ENCODE measurements at places on chromosomes 5 and 9. TPM values are rescaled to one million over a fixed set of nuclear protein-coding genes. Genes with fewer than 3 reads are reported as not detected.

DNA sequence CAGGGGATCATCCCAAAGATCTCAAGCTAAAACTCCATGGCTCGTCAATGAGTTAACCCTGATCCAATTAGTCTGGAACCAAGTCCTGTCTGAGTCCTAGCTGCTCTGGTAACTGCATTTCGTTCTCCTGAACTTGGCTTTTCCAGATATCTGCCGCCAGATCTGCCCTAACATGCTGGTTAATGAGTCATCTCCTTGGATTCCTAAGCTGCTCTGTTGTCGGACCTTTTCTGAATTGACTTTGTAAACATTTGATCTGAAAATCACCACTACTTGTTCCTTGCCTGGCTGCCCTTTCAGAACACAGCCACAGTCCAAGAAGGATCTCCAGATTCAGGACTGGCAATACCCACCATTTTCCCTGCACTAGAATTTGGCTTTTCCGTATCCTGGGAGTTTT, 473.0 kb downstream of the ZSWIM6 start:
- DNase-seq: no peak
- H3K4me1 ChIP-seq: peaks cover 10% of the 10 kb centered on the region
- no peak overlapping the region for H3K4me3 ChIP-seq
- H3K27ac ChIP-seq: no peak overlapping the region
- H3K36me3 ChIP-seq: no peaks in the 10 kb centered on the region

- H3K36me3 ChIP-seq: no peaks in the 10 kb centered on the region
- no peak overlapping the region for H3K27ac ChIP-seq
- H3K4me3 ChIP-seq: no peak overlapping the region
- no peak for DNase-seq
- no peaks in the 10 kb centered on the region for H3K4me1 ChIP-seq
Measured at GRCh38 chr9:93077811-93078210, 18.2 kb upstream of the CARD19 start.

- H3K4me3 ChIP-seq: no peak overlapping the region
- no peak overlapping the region for H3K27ac ChIP-seq
- no peaks in the 10 kb centered on the region for H3K4me1 ChIP-seq
Measured at GRCh38 chr9:98532147-98532546, 176.6 kb downstream of the GABBR2 start.

GRCh38 chr5:178624631-178625546, 2.0 kb downstream of the CLK4 start:
- peak overlapping the region; percentile 56 for H3K27ac ChIP-seq
- no peaks in the 10 kb centered on the region for H3K27me3 ChIP-seq
- H3K36me3 ChIP-seq: peaks cover 34% of the 10 kb centered on the region
- 0 out of 2 replicates have a peak, but pooled peaks cover 5% of the 10 kb centered on the region for H3K4me1 ChIP-seq

DNA sequence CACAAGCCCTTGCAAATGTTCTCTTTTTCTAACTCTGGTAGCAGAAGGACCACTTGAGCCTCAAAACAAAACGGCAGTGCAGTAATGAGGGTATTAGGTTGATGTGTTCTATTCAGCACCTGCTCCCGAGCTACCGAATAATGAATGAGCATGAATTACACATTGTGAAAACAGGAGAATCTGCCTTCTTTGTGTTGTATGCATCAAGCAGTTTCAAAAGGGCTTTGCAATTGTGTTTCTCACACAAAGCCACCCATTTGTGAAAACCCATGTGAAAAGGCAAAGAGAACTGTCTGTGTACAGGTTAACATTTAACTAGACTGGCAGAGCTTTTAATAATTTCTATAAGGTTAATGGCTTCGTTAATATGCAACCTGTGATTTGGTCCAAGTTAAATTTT, 97.8 kb downstream of the STK32A start:
- no peak overlapping the region for H3K27ac ChIP-seq
- no peak for DNase-seq
- no peak overlapping the region for H3K4me3 ChIP-seq
- no peaks in the 10 kb centered on the region for H3K36me3 ChIP-seq

- peaks cover 9% of the 10 kb centered on the region for H3K27me3 ChIP-seq
- no peak for DNase-seq
- no peaks in the 10 kb centered on the region for H3K36me3 ChIP-seq
- H3K4me3 ChIP-seq: no peak overlapping the region
Measured at GRCh38 chr9:96215841-96216240, 86.1 kb downstream of the HSD17B3 start.

- no peak for DNase-seq
- H3K36me3 ChIP-seq: no peaks in the 10 kb centered on the region
- H3K4me3 ChIP-seq: no peak overlapping the region
- H3K27me3 ChIP-seq: no peaks in the 10 kb centered on the region
Measured at GRCh38 chr5:58793888-58794657, 211.2 kb downstream of the RAB3C start.

GRCh38 chr5:35365758-35366157, 135.5 kb upstream of the PRLR start:
- no peak overlapping the region for H3K27ac ChIP-seq
- no peak overlapping the region for H3K4me3 ChIP-seq
- no peaks in the 10 kb centered on the region for H3K4me1 ChIP-seq
- no peaks in the 10 kb centered on the region for H3K27me3 ChIP-seq
- no peaks in the 10 kb centered on the region for H3K36me3 ChIP-seq

GRCh38 chr5:66232706-66233445, 88.8 kb downstream of the SREK1 start:
- H3K27ac ChIP-seq: no peak overlapping the region
- DNase-seq: no peak
- H3K4me3 ChIP-seq: no peak overlapping the region
- H3K4me1 ChIP-seq: no peaks in the 10 kb centered on the region
- H3K36me3 ChIP-seq: no peaks in the 10 kb centered on the region

DNA sequence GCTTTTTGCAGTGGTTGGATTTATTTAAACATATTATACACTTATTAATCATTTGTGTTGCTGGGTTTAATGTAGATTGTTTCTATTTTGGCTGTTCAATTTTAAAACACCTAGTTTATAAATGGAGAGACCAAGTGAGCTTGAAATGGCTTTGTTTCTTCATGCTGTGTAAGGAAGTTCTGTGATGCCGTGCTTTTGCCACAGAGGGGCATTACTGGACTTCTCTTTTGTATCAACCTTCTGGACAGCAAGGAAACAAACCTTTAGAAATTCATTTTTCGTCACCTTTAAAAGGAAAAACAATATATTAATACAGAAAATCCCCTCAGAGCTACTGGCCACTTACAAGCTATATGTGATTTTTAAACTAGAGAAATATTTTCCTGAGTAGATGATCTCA, 81.9 kb downstream of the DMRTA1 start:
- H3K27ac ChIP-seq: no peak overlapping the region
- no peak for DNase-seq
- no peaks in the 10 kb centered on the region for H3K36me3 ChIP-seq
- peak overlapping the region; percentile 19 for H3K4me3 ChIP-seq
- no peaks in the 10 kb centered on the region for H3K27me3 ChIP-seq
- no peaks in the 10 kb centered on the region for H3K4me1 ChIP-seq

DNA sequence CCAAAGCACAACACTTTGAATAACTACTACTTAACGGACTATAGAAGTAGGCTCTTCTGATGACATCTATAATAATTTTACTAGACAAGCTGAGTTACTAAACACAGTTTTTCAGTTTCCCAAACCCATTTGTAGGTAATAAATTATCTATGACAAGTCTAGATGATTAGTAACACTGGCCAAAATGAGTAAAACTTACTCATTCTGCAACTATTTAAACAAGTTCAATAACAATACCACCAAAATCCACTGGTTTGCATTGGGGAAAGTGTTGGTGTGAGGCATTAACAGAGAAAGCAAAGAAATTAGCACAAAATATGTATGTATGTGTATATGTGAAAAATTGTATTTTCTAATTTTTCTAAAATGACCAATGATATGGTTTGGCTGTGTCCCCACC, 119.3 kb downstream of the NR2F1-AS1 start:
- no peaks in the 10 kb centered on the region for H3K27me3 ChIP-seq
- no peak overlapping the region for H3K27ac ChIP-seq
- no peak for DNase-seq
- no peak overlapping the region for H3K4me3 ChIP-seq
- H3K36me3 ChIP-seq: peaks cover 23% of the 10 kb centered on the region

Gene MUSK
- not detected for polyA plus RNA-seq

Gene ZDHHC11
- 0.65 TPM for polyA plus RNA-seq

Gene HRCT1
- polyA plus RNA-seq: 2.0 TPM

Gene CCL19
- not detected for polyA plus RNA-seq

Gene ZBTB34
- polyA plus RNA-seq: 4.1 TPM

Gene PCA3
- 0.21 TPM for polyA plus RNA-seq

Gene PAM
- polyA plus RNA-seq: 507 TPM
